ENCODE measurements at places on chromosomes 7 and 10. TPM values are rescaled to one million over a fixed set of nuclear protein-coding genes. Genes with fewer than 3 reads are reported as not detected.

ITIH5 gene
- 0.16 TPM for total RNA-seq

KMT2E gene
- total RNA-seq: 20.4 TPM

BMPER gene
- 6.2 TPM for total RNA-seq

ADRA2A gene
- total RNA-seq: 0.02 TPM

SCIN gene
- 0.49 TPM for total RNA-seq

MARVELD1 gene
- 41.4 TPM for total RNA-seq

UROS gene
- total RNA-seq: 59.2 TPM

MGAM2 gene
- 0.01 TPM for total RNA-seq

PNLIPRP3 gene
- not detected for total RNA-seq

ERVW-1 gene
- not detected for total RNA-seq

ZNHIT1 gene
- 107 TPM for total RNA-seq

GSTO2 gene
- 2.3 TPM for total RNA-seq

INMT gene
- total RNA-seq: not detected

ZP3 gene
- total RNA-seq: 19.3 TPM

AMPH gene
- total RNA-seq: 0.09 TPM

CCDC71L gene
- total RNA-seq: 13.8 TPM

PTPN12 gene
- total RNA-seq: 48.6 TPM

GRM8 gene
- total RNA-seq: not detected

AKR1C8 gene
- 0.42 TPM for total RNA-seq

ADAP1 gene
- 4.4 TPM for total RNA-seq

CFAP46 gene
- total RNA-seq: 1.4 TPM

RGR gene
- not detected for total RNA-seq

CXCL12 gene
- total RNA-seq: 0.14 TPM

STAMBPL1 gene
- 35.2 TPM for total RNA-seq

WNT8B gene
- 0.03 TPM for total RNA-seq

C10orf62 gene
- not detected for total RNA-seq

CRTAC1 gene
- total RNA-seq: 1.4 TPM

ODAD2 gene
- total RNA-seq: 0.13 TPM

MEOX2 gene
- total RNA-seq: not detected

MUC3A gene
- 17.8 TPM for total RNA-seq

FAM237B gene
- not detected for total RNA-seq

TUBAL3 gene
- total RNA-seq: 0.57 TPM

TEX47 gene
- not detected for total RNA-seq

ZCWPW1 gene
- total RNA-seq: 1.6 TPM

SLC18A3 gene
- not detected for total RNA-seq

IFIT2 gene
- total RNA-seq: 3.3 TPM

CDNF gene
- total RNA-seq: 0.93 TPM

UCN3 gene
- not detected for total RNA-seq

PRLHR gene
- not detected for total RNA-seq

GRM3 gene
- total RNA-seq: not detected

CCDC136 gene
- 1.7 TPM for total RNA-seq

HOXA10 gene
- total RNA-seq: 6.8 TPM

PTF1A gene
- total RNA-seq: not detected

CYP2C18 gene
- not detected for total RNA-seq

SFTPA1 gene
- total RNA-seq: not detected

CYP26C1 gene
- not detected for total RNA-seq

CCZ1B gene
- total RNA-seq: 20.7 TPM

SPDYE2B gene
- total RNA-seq: not detected

XRCC2 gene
- total RNA-seq: 5.4 TPM

SKIDA1 gene
- total RNA-seq: 1.5 TPM

OR2F2 gene
- total RNA-seq: not detected

AASS gene
- total RNA-seq: 0.08 TPM

PKD2L1 gene
- total RNA-seq: 0.03 TPM

SRGN gene
- total RNA-seq: 61.5 TPM

Data from A549 treated with CORT108297 at 1 μM for 4 hours (cell line).